ENCODE measurements at places on chromosomes 12 and 14.

- no peak for DNase-seq
Observed at GRCh38 chr12:105444653-105445102, 114.2 kb downstream of the C12orf75 start.

DNA sequence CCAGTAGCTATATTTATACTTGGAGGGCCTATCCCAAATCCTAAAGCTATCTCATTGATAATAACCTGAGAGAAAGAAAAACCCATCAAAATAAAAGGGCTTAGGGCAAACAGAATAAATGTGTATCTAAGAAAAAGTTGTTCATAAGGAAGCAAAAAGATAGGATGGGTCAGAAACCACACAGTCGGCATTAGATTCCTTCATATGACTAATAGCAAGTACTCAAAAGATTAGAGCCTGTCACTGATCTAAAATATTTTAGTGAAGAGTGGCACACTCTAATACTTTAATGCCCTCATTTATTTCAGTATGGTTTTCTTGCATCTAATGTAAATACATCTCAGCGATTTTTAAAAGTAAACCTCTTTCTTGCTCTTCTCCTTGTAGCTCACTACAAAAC is 17.1 kb upstream of the NAV3 start:
- no peak for DNase-seq

- no peak for DNase-seq
Observed at GRCh38 chr12:83121897-83122622, 435.4 kb downstream of the TMTC2 start.

DNA sequence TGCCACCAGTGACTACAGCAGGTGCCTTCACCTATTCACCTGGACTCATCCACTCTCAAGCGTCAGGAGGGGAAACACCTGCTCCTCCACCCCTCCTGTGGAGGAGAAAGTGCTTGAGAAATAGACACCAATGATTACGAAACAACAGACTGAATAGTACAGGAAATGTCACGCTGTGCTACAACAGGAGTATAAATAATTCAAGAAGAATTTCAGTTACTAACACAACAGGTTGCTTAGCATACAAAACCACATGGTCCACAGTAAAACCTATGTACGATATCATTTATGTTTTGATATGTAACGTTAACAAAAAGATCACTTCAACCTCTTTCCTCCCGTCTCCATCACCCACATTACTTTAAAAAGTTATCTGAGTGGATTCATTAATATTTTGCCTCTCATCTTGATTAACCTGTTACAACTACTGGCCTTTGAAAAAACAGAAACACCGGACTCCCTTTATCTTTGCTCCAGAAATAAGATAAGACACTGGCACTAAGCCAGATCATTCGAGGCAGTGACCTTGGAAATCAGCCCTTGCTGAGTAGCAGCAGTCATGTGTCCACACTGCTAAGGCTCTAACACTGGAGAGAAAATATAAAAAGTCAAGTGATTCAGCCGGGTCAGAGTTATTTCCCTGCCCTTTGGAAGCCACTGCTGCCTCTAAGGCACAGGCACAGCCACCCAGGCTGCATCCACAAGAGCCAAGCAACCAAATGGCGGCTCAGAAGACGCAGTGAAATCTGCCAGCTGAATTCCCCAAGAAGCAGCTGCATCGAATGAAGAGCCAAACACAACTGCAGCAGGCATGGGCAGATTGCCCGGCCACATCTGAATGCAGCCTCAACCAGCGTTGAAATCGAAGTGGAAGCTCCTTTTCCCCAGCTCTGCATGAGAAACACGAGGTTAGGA is 40.9 kb downstream of the NT5DC3 start:
- no peak for DNase-seq

GRCh38 chr12:112023759-112024396 is 10.7 kb downstream of the ERP29 start:
- DNase-seq = no peak

DNA sequence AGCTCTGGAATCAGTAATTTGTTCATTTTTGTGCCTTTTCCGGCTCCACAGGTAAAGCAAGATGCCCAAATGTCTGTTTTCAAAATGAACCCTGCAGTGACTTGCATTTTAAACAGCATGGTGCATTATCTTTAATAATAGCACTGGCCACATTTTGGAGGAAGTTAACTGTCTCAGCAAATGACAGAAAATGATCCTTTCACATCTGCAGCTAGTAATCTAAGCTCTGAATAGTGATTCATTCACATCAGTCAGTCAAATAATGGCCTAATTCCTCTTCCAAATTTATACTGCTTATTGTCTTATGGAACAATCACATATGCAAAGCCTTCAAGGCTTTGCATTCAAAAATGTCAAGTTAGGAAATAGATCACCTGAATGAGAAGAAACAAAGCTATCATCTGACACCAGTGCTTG is 75.6 kb downstream of the PPM1H start:
- no peak for DNase-seq

DNA sequence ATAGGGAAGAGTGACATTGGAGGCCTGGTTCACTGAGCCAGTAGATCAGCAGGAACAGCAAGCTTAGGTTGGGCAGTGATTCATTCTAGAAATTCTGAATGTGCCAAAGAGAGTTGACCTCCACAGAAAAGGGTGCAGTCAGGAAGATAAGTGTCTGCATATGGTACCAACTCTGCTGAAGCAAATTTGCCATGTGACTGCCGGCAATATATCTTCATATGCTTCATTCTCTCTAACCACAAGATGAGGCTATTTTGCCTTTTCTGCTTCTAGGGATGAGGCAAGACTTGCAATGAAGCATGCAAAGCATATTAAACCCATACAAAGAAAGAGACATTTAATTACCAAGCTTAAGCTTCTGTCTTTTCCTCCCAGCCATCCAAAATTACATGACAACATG is 13.6 kb downstream of the CCDC198 start:
- no peak for DNase-seq

DNA sequence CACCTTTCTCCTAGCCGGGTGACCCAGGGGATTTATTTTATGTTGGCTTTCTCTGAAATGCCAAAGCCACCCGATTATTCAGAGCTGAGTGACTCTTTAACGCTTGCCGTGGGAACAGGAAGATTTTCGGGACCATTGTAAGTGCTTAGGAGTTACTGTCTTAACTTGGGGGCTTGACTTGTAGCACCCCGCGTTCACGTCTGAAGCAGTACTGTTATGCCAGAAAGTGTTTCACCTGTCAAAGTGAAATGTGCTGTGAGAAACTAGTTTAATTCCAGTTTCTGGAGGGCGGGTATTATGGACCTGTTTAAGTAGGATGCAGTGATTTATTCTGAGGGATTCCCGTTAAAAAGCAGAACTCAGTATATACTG is 218 bp downstream of the LYSET start:
- no peak for DNase-seq

- DNase-seq = no peak
Observed at GRCh38 chr12:52396656-52397055, 9.5 kb downstream of the KRT82 start.

- DNase-seq = no peak
Observed at GRCh38 chr14:62994096-62994495, 51.2 kb downstream of the KCNH5 start.

DNA sequence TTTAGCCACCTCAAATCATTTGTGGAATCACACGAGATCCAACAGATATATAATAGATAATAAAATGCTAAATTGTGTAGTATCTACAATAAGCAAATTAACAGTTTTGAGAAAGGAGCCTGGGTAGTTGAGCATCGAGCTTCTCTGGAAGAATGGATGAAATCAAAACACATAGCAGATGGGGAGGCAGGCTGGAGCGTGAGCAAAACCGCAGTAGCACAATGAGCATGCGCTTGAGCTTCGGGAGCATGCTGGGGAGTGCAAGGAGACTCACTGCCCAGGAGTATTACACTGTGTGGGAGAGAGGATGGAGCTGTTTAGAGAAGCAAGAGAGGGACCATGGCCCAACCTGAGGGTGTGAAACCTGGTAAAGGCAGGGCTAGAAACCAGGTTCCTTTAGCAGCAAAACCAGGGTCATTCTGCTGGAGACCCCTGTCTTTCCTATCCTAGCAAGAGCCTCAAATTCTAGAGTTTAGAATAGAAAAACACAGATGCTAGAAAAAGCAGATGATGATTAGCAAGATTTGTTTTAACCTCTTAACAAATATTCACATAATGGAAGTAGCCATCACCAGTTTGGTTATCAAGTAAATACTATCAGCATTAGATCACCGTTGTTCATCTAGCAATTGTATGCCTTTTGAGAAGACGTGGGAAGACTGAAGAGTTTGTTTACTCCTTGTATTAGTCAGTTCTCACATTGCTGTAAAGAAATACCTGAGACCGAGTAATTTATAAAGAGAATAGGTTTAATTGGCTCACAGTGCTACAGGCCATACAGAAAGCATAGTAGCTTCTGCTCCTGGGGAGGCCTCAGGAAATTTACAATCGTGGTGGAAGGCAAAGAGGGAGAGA is 484.8 kb downstream of the EGLN3 start:
- no peak for DNase-seq

GRCh38 chr12:42199007-42199406 is 39.0 kb downstream of the YAF2 start:
- DNase-seq = no peak

DNA sequence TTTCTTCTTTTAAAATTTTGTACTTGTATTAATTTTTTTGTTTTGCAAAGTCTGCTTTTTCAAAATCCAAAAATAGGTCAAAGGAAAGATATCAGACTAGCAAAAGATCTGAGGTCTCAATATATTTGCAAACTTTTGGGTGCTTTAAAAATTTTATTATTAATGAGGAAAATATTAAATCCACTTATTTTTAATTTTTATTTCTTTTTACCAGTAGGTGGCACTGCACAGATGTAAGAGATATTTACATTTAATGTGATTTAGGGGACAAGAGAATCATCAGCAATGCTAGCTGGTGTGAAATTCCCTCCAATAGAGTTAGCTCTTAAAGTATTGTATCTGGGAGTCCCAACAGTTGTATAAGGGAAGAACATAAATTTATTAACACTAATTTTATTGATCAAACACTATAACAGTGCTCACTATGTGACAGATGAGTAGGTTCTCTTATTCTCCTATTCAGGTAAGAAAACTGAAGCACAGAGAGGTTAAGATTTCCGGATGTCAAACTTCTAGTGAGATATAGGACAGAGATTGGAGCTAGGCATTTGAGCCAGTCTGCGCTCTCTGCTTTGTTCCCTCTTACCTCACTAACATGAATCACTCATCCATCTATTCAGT is 30.5 kb downstream of the ALX1 start:
- no peak for DNase-seq

GRCh38 chr12:42299392-42300308 is 26.2 kb downstream of the ZCRB1 start:
- peak; percentile 74 for DNase-seq

- DNase-seq = peak; percentile 34
Observed at GRCh38 chr12:1796515-1797010, 23.8 kb upstream of the LRTM2 start.

DNA sequence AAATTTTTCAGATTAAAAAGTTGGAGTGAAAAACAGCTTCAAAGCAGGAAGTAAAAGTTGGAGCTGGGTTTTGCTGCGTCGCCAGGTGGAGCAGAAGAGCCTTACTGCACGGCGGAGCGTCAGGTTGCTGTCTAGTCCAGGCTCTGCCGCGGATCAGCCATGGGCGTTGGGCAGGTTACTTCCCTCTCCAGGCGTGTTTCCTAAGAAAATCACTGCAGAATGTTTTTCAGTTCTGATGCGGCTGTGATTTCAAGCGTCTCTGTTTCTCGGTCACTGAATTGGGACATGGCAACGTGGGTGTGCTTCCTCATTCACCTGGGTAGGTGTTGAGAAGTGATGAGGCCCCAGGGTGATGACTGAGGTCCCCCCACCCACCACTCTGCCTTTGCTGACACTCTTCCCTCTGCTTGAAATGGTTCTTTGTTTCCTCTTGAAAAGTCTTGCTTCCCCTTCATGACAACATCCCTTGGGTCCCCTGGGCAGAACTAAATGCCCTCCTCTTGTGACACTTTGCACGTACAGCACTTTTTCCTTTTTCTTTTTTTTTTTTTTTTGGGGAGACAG is 7.6 kb downstream of the EVL start:
- peak; percentile 79 for DNase-seq

DNA sequence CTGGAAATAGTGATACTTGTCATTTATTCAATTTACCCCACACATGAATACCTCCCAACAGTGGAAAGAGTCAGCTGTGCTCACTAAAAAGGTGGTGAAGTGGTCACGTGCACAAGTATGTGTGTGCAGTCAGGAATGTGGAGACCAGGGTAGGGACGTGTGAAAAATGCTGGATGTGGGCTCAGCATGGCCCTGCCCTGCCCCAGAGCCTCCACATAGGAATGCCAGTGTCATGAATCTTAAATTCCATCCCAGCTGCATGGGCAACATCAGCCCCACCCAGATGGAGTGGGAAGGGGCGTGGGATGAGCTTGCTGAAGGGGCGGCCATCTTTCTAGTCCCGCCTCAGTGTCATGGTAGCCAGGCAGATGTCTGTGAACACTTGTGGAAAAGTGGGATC is 87.7 kb downstream of the C12orf75 start:
- no peak for DNase-seq

DNA sequence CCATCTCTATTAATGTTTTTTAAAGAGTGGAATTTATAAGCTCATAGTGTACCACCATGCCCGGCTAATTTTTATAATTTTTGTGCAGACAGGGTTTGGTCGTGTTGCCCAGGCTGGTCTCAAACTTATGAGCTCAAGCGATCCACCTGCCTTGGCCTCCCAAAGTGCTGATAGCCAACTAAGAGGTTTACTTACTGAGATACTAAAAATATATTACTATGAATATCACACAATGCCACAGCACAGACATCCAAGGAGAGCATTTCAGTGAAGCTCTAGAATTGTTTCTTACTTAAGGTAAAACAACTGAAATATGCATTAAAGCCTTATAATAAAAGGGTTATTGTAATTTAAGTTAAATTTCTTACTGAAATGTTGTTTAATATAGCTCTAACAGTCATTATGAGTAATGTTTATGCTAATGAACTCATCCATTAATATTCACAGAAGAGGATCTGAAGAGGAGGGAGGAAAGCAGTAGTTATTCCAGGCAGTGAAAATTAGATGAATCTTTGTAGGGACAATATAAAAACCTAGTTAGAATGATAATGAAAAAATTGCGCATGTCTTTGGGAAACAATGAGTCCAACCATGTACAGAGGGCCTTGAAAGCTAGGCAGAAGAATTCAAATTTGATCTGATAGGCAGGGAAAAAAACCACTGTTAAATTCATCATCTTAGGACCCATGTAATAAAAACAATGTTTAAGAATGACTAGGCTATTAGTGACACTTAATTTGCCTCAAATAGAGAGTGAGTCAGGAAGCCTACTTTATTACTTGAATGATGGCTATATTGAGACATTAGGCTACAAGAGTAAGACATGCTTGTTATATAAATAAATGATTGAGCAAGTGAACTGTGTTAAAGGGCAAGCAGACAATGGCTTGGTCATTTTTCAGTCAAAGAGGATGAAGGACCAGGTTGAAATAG is 99.2 kb downstream of the SLC41A2 start:
- DNase-seq = no peak

GRCh38 chr12:43937947-43938346 is 102.1 kb downstream of the TMEM117 start:
- DNase-seq = no peak

- no peak for DNase-seq
Observed at GRCh38 chr12:25637752-25638151, 84.7 kb upstream of the LMNTD1 start.

DNA sequence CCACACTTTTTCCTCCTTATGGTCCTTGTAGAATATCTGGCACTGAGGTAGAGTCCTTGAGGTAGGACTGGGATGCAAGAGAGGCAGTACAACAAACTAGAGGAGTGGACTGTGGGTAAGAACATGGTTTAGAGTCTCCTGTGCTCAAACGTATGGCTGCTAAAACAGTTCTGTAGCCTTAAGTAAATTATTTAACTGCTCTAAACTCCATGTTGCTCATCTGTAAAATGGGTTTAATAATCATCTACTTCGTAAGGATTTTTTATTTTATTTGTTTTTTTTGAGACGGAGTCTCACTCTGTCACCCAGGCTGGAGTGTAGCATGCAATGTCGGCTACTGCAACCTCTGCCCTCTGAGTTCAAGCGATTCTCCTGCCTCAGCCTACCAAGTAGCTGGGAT is 3.6 kb upstream of the COPZ1 start:
- DNase-seq = no peak

Data from CD4-positive, alpha-beta T cell treated with Interleukin-4 for 4 hours (primary cell).